ENCODE measurements at places on chromosomes 4 and X. TPM values are rescaled to one million over a fixed set of nuclear protein-coding genes. Genes with fewer than 3 reads are reported as not detected.

CTAG2 gene
- not detected for total RNA-seq

DNA sequence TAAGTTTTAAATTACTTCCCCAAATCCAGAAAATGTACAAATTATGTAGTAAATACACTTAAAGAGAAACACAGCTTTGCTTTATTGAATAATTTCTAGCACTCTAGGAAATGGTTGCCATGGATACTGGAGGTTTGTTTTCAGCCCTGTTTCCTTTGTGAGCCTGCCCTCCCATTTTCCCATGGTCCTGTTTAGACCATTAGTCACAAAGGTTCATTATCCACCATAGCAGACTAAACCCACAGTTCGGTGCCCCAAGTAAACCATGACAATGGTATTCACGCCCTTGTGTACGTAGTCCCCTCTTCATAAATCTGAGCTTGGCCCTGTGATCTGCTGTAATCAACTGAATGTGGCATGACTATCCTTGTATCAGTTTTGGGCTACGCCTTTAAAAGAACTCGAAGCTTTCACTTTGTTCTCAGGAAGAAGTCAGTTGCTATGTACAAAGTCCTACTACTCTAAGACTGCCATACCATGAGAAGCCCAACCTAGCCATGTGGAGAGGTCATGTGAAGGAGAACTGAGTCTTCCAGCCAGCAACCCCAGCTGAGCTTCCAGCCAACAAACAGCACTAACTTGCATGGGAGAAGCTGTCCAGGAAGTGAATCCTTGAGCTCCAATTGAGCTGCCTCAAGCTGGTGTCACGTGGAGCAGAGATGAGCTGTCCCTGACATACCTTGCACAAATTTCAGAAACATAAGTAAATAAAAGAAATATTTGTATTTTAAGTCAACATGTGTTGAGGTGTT, 300.4 kb downstream of the LDB2 start:
- peak; percentile 87 for DNase-seq

ITIH6 gene
- 0.51 TPM for total RNA-seq

DNA sequence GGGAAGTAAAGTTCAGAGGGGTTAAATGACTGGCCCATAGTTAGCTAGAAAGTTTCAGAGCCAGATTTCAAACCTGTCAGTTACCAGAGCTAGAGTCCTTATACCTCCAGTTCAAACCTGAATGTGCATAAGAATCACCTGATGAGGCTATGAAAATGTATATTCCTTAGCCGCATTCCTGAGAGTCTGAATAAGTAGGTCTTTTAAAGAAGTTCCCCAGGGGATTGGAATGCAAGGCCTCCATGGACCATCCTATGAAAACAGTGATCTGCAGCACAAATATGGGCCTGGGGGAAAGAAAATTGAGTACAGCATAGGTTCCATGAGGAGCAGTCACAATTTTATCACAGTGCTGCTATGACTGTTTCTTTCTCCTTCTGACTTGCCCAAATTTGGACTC, 263.9 kb upstream of the CXorf66 start:
- DNase-seq: no peak

DNA sequence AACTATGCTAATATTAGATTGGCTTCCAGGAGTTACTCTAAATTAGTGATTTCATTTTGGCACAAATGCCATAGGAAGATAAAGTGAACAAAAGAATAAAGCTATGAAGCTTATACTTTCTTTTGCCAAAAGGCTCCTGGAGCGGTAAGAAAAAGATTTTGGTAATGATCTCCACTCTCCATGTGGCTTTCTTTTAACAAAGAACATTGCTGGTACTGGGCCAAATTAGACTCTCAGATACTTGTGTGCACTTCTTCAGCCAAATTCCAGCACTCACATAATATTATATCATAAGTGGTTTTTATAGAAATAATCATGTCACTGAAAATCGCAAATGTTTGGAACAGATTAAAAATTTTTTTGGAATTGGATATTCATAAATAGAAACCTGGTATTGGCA, 142.4 kb upstream of the FGF13 start:
- peak; percentile 52 for DNase-seq
